ENCODE measurements at places on chromosomes 2 and 18.

DNA sequence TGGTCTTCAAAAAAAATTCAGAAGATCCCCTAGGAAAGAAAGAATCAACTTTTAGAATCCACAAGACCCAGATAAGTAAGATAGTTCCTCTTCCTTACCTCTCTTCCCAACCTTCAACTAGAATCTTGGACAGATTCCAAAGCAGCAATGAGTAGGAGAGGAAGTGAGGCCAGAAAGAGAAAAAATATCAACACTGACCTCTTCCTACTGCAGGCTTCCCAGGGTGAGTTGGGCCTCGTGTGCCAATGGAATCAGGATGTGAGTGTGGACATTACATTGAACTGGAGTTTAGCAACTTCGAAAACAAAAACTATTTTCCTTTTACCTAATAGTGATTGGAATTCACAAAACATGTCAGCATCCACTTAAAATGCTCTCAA is 102.5 kb upstream of the PIEZO2 start:
- no peak for DNase-seq

DNA sequence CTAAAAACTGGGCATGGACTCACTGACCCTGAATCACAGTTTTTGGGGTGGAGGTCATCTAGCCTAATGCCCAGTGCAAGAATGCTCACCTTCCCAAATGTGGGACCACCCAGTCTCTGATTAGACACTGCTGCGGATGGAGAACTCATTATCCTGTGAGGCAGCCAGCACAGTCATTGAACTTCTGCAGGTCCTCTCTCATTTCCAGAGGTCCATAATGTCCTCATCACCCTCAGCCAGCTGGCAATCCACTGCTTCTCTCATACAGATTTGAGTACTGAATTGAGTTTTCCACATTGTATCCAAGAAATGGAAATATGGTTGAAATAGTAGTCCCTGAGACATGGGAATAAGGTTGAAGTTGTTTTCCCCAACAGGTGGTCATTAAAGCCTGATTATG is 5.0 kb upstream of the MYO5B start:
- DNase-seq: no peak

DNA sequence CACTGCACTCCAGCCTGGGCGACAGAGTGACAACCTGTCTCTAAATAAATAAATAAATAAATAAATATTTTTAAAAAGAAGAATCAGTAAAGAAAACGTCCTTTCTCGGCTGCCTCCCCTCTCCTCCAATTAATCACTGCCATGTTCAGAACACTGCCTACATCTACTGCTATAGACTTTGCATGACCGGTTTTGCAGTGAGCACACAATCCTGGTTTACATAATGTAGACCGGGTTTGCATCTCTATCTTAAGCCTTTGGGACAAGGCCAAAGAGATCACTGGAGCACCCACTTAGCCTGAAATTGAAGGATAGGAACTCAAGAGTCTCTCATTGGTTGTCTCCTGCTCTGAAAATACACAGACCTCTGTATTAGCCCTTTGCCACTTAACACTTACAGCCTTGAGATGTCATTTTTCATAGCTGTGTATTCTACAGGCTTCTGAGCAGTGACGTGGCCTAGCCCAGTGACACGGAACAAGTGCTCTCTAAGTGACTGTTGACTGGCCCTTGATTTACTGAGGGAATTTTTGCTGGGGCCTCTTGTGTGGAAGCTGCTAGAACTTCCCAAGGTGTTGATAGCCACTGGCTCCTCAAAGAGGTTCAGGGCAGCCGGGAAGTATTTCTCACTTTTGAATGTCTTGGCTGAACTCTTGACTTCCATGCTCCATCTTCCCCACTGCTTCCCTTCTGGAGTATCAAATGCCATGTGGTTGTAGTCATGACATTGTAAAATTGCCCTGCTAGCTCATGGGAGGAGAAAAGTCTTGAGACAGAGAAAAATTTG is 45.3 kb upstream of the CCBE1 start:
- no peak for DNase-seq

GRCh38 chr2:162217598-162217997 is 25.6 kb downstream of the FAP start:
- no peak for DNase-seq

DNA sequence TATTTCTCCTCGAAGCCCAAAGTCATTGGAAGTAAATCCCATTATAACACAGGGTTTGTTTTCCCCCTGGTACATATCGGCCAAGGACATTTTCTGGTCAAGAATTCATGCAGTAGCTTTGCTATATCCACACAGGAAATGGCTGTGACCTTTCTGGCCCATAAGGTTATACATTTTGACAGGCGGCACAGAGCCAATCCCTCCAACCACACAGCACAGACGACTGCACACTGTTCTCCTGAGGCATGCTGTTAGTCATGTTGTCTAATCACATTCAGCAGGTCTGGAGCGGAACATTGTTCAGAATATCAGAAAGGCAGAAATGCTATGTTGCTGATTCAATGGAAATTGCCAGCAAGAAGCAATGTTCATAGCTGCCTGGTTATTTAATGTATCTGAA is 742.3 kb upstream of the SLC8A1 start:
- no peak for DNase-seq

Measured in stimulated activated CD4-positive, alpha-beta T cell treated with anti-CD3 and anti-CD28 coated beads, TNF-alpha, amount 100 ng/mL, for 48 hours (primary cell).